ENCODE measurements at places on chromosomes 7 and 10.

GRCh38 chr7:135672560-135673359 is 10.4 kb downstream of the STMP1 start:
- DNase-seq = no peak

- no peak for DNase-seq
These were observed 489.5 kb downstream of the GATA3 start for GRCh38 chr10:8544057-8544380.

- DNase-seq = no peak
These were observed 1.8 kb upstream of the ATG9B start for GRCh38 chr7:151025924-151026671.

DNA sequence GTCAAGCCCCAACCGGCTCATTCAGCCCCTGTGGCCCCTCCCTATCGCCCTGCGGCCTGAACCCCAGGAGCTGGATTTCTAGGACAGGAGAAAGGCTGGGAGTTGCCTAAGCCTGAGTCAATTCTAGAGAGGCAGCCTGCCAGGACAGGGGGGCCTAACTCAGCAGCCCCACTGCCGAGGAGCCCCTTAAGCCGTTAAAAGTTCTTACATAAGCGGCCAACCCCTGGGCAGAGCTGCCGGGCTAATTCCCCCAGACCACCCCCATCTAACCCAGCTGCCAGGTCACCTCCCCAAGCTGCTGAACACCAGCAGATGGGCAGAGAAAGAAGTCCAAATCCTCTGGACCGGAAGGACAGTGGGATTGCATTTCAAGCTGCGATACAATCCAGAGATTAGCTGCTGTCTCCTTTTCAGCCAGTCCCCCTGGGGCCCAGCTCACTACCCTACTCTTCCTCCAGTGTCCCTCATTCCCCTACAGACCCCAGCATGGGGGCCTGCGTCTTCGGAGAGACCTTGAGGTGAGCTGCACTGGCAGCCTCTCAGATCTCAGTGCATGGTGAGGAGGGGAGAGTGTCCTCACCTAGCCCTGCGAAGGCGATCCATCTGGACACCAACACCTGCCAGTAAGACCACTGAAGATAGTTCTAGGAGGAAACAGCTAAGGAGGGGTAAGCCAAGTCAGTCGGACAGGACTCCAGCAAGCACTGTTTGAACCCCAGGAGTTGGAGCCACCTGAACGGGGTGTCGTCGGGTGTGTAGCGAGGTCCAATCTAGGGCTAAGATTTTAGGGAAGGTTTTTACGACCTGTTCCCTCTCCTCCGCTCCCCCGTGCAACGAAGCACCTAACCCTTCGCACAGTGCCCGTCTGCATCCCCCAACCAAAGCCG is 830 bp downstream of the IMPDH1 start:
- DNase-seq = peak; percentile 70

DNA sequence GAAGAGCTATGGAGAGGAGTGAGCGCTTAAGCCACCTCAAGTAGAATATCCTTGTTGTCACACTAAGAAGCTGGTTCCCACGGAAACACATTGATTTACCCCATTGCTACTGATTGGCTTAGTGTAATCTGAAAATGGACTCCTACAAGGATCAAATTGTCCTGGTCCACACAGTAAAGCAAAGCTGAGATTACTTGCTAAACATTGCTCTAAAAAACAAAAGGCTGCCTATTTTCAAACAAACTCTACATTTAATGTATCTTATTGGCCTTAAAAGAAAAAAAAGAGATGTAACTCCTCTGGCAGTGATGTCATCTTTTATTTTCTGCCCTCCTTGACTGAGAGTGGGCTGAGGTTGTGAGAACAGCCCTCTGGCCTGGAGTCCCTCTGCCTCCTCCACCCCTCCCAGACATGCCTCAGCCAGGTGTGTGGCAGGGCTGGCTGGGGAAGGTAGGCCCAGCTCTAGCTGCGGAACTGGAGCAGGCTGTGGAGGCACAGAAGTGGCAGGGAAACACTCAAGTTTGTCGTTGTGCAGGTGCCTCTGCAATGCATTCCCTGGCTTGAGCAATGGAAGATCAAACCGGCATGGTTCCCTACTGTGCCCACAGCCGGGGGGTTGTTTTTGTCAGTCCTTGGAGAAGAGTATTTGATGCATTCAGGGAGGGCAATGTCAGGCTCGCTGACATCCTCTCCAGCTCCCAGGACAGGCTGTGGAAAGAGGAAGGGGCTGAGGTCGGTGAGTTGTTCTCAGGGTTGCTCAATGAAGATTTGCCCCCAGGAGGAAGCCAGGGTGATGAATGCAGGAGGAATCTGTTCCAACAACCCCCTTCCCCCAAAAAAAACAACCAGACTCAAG is 9.1 kb downstream of the KLF6 start:
- DNase-seq = no peak

- peak; percentile 57 for DNase-seq
These were observed 521 bp downstream of the LIMK1 start for GRCh38 chr7:74083928-74084721.

DNA sequence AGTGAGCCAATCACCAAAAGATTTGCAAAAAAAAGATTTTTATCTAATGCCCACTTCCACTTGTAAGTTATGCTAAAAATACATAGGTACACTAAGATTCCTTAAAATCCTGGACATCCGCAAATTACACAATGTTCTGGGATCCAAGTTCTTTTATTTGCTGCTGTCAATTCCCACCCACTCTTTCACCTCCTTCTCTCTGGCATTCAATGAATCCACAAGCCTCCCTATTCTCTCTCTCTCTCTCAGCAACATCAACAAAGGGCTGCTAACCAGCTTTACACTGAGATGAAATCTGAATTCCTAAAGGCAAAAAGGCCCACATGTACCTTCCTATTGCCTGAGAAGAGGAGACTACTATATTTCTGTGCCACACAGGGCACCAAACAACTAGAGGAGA is 99.9 kb downstream of the ARMH3 start:
- DNase-seq = no peak

- DNase-seq = no peak
These were observed 54.5 kb upstream of the FZD8 start for GRCh38 chr10:35696392-35697287.

DNA sequence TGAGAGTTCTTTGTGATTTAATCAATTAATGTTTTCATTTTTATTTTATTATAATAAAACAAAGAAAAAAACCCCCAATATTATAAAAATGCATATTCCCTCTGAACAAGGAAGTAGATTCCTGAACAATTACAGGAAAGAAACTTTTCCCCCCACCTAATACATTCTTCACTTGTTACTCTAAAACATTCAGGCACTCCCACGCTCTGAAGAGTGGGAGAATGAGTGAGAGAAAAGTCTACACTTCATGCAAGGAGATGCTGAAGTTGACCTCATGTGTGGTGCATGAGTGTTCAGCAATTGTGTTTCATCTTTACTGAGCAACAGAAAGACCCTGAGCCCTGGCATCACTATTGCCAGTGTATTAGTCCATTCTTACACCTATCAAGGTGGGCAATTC is 244.2 kb upstream of the IGFBP3 start:
- DNase-seq = no peak

GRCh38 chr7:148866362-148866761 is 17.7 kb downstream of the EZH2 start:
- DNase-seq = no peak

DNA sequence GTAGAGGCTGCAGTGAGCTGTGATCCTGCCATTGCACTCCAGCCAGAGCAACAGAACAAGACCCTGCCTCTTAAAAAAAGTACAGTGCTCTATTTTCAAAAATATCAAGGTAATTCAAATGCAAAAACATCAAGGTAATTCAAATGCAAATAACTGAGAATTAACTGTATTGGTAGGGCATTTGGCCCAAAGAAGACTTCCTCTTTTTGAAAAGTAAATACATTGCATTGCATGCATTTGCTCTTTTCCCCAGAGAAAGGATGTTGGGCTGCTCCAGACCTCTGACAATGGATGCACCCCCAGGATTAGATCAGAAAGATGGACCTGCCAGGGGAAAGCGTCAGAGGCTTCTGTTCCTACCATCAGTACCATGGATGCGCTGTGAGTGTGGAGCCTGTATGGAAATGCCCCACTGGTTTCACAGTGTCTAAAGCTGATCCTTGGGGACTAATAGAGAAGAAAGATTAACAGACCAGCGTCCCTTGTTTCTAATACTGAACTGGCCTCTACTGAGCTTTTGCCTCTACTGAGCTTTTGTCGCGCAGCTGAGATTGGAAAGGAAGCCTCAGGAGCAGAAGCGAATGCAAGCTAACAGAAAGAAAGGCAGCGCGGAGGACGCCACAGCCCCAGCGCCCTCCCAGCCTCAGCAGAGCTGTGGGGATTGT is 93.5 kb upstream of the LYZL2 start:
- DNase-seq = no peak

DNA sequence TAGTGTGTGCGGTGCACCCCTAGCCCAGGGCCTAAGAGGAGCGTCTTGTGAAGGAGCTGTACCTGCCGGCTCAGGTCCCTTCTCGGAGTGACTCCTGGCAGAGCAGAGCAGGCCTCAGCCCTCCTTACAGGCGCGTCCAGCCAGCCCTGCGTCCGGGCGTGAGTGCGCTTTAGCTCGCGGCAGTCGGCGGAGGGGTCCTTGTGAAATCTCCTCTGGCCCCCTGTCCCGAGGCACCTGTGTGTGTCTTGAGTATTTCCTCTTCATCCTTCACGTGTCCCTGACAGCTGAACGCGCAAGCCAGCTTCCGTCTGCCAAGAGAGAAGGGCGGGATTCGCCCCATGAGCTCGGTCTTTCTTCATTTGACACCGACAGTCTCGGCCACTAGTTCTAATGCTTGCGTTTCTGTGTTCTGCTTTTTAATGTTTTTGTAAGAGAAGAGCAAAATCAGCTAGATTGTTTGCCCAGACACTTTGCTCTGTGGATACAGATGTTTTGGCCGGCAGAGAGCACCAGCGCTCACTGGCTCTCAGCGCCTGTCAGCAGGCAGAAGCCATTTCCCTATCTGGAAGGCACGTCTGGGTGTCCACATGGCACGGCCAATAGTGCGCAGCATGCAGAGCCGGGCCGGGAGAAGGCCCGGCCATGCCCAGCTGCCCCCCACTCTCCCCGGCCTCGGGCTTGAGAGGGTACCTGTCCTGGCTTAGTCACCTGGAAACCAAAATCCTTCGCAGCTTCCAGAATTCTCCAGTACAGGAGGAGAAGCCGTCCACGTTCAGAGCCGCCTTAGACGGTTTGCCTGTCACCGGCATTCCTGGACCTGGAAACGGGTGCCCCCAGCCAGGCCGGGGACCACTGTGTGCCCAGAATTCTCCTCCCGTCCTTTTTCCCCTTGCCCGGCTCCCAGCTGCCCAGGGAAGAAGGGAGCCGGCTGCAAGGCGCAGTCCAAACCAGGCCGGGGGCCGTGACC is 7.0 kb downstream of the GET4 start:
- no peak for DNase-seq

GRCh38 chr10:63614371-63614891 is 93.2 kb downstream of the REEP3 start:
- DNase-seq = no peak

GRCh38 chr7:50210706-50211115 is 93.8 kb upstream of the IKZF1 start:
- no peak for DNase-seq

GRCh38 chr7:107690611-107691010 is 30.0 kb downstream of the SLC26A4 start:
- no peak for DNase-seq

GRCh38 chr7:87316097-87316700 is 29.3 kb upstream of the CROT start:
- no peak for DNase-seq

DNA sequence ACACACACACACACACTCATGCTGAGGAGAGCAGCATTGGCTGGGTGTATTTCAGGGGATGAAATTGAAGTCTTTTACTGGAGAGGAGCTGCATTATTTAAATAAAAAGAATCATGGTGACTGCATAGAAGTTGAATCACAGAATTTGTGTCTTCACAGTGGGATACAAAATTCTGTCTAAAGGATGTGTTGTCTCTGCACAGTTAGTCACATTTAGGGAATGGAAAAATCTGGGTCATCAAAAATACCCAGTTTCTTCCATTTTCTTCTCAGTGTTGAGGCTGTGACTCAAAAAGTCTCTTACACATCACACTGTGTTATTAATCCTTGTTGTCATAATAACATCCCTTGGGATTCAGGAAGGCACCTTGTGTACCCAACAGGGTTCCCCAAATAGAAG is 10.9 kb downstream of the PAPSS2 start:
- DNase-seq = no peak

- no peak for DNase-seq
These were observed 67.3 kb downstream of the INSYN2A start for GRCh38 chr10:127129104-127129503.

DNA sequence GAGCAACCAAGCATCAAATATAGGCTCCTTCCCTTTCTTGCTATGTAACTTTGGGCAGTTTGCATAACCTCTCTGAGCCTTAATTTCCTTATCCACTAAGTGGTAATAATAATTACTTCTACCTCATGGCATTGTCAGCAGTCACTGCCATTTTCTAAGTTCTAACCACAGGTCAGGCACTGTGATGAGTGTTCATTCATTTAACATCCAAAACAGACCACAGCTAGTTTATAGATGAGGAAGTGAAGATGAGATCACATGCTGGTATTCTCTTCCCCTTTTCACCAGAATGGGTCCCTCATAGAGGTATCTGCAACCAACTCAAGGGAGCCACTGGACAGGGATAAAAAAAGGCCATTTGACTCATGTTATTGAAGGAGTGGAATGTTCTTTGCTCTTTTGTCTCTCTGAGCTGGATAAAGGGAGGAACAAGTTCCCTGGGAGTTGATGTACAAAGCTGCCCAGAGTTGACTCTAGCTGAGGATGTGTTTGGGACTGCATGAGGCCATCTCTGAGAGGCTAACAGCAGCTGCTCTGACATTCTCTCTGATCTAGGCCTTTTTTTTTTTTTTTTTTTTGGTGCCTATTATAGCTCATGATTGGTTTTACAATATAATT is 65.0 kb downstream of the DNAJC12 start:
- no peak for DNase-seq

DNA sequence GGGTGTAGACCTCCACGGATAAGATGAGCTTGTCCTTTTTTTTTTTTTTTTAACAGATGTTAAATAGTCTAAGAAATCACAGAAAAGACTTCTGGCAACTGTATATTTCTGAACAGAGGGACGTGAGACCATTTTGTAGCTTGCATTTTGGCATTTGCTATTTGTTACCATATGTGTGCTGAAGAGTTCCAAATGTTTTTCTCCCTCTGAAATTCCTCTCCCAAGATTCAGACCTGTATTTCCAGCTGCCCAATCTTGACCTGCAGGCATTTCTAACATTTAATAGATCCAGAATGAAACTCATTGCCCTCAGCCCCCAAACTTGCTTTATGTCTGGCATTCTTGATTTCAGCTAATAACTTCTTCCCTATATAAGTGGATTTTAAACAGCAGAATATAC is 223.1 kb upstream of the FZD1 start:
- no peak for DNase-seq

GRCh38 chr7:71077743-71078476 is 54.0 kb upstream of the GALNT17 start:
- no peak for DNase-seq

DNA sequence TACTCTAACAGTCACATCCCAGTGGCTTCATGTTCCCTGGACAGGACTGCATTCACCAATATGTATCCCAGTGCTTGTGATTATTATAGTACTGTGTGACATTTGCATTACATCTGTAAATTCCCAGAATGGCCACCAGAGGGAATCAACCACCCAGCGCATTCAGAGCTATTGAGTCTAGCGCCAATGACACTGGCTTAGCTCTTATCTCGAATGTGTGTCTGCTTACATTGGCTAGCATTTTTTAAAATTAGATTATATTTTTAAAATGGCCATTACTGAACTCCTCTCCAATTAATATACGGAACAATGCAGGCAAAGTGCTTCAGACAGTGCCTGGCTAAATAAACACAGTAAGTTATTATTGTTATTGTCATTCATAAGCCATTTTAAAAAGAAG is 36.3 kb downstream of the TRIL start:
- no peak for DNase-seq

Data from D721Med (cell line).